ENCODE measurements at places on chromosomes 5 and 9.

DNA sequence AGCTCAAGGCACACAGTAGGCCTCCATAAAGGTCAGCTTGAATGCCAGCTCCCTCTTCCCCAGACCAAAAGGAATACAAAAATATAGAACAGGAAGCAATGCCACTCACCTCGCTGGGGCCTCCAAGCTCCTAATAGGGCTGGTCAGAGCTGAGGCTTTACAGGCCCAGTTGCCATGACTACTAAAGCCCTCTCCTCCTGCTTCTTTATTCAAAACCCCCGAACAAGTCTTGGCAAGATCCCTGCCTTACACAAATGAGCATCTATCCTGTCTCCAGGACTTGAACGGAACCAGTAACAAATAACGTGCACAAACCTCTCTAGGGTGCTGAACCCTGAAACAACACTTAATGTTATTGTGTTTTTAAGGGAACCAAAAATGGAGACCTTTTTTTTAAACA lies 136.3 kb downstream of the SIL1 start:
- no peak for DNase-seq

- no peak for DNase-seq
Measured at GRCh38 chr9:77647267-77648233, 572 bp downstream of the GNA14 start.

DNA sequence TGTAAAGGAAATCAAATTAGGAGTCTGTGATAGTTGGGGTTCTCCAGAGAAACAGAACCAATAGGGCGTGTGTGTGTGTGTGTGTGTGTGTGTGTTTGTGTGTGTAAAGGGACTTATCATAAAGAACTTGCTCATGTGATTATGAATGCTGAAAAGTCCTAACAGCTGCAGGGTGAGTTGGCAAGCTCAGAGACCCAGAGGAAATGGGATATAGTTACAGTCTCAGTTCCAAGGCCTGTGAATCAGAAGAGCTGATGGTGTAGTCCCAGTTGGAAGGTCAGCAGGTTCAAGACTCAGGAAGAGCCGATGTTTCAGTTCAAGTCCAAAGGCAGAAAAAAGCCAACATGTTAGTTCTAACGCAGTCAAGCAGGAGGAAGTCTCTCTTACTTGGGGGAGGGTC lies 214.2 kb downstream of the ELAVL2 start:
- no peak for DNase-seq

DNA sequence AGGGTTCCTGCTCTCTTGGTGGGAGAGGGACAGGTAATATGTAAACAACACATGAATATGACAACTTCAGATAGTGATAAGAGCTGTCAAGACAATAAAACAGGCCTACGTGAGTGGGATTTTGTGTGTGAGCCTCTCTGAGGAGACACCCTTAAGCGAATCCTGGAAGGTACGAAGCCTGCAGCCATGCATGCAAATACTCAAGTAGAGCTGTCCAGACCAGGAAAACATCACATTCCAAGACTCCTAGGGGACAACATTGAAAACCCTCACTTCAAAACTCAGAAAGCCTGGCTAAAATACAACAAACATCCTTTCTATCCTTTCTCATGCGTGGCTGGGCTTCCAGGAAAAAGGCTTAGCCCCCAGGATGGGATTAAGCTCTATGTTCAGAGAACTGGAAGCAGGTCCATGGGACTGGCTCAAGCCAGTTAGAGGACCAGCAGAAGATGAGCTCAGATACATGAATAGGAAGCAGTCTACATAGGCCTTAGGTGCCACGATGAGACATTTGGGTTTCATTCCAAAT lies 124.8 kb upstream of the IQGAP2 start:
- DNase-seq: no peak

DNA sequence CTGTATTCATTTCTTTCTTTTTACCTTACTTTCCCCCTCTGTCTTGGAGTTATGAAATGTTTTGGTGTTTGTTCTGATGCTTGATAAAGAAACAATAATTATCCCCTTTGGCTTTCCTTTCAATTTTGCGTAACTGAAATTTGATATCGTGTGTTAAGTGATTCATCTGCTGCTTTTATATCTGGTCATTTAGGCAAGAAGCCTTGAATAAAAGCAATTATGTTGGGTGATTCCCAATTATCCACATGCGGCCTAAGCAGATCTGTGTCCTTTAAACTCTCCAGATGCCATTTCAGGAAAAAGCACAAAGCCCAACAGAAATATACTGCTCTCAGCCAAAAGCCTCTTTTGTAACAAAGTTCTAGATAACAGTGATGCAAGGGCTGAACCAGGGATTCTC lies 92.8 kb downstream of the TAF11L14 start:
- DNase-seq: no peak

- no peak for DNase-seq
Measured at GRCh38 chr5:140113180-140113698, 670 bp upstream of the PURA start.

DNA sequence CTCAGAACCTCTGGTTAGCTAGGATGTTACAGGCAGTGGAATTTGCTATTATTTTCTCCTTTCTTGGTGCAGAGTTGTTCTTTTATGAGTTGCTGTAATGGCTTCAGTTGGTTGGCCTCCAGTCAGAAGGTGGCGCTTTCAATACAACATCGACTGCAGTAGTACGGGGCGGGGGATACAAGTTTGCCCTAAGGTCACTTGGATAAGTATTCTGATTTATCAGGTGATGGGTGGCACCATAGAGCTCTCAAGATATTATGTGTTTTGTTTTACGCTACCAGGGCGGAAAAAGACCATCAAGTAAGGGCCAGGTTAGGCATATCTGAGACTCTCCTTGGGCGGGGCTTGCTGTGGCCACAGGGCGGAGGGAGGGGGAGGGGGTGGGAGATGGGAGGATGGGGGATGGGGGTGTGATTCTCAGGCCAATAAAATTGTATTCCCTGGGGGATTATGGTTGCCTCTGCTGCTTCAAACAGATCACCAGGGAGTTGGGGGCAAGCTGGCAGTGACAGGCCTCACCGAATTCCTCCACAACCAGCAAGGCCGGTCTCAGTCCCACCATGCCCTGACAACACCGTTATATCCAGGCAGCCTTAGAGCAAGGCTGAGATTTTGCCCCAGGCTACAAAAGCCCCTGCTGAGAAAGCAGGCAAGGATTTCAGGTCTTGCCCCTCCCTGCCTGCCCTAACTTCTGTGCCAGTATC lies 15.9 kb upstream of the RNF38 start:
- no peak for DNase-seq

- no peak for DNase-seq
Measured at GRCh38 chr5:135476615-135477581, 24.7 kb upstream of the TIFAB start.

DNA sequence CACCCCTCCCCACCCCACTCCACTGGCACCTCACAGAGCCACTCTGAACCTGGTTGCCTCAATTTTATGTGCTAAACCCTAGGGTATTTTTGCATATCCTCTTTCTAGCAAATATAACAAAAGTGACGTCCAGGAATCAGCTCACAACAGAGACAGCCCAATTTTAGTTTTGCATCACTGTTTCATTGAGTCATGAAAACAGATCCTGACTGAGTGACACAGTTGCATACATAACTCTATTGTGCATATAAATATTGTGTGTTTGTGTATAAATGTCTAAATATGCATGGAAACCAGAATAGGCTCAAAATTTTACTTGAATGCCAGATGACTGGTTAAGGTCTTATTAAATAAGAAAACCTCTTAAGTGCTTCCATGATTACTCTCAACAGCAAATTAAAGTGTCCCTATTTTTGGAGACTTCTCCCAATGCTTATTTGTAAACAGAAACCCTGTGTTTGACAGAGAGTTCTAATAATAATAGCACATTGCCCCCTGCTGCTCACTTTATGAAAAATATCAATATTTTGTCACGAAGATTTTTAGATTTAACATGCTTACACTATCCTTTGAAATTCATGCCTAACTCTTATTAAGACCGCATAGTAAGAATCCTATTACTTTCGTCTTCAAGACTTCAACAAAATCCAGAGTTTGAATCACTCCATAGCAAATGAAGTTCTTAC lies 75.5 kb upstream of the PRRC1 start:
- DNase-seq: no peak

DNA sequence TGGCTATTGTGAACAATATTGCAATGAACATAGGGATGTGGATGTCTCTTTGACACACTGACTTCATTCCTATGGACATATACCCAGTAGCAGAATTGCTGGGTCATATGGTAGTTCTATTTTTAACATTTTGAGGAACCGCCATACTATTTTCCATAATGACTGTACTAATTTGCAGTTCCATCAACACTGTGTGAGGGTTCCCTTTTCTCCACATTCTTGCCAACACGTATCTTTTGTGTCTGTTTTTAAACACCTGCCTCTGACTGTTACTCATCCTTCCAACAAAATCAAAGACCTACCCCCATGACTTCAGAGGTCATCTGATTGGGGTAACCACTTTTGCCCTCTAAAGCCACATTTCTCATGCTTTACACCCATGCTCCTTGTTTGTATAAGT lies 133.5 kb downstream of the MED27 start:
- DNase-seq: no peak

DNA sequence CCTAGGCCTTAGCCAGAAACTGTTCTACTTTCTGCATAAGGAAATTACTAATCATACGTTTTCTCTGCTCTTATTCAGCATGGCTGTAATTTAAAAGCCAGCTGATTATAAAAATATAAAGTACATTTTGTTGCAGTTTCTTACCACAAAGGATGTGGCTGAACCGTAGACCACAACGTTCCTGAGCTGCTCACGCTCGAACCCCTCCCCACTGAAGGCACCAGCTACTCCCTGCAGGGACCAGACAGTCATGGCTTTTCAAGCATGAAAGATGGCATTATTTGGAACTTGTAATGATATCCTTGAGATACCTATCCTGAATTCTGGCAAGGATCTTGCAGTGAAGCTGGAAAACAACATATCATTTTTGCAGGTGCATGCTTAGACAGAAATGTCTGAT lies 91.8 kb upstream of the DMRT1 start:
- DNase-seq: no peak

- DNase-seq: no peak
Measured at GRCh38 chr5:125042261-125042890, 295.9 kb upstream of the ZNF608 start.

Data from AG08396 (cell line).